ENCODE measurements at places on chromosomes 3 and 15.

DNA sequence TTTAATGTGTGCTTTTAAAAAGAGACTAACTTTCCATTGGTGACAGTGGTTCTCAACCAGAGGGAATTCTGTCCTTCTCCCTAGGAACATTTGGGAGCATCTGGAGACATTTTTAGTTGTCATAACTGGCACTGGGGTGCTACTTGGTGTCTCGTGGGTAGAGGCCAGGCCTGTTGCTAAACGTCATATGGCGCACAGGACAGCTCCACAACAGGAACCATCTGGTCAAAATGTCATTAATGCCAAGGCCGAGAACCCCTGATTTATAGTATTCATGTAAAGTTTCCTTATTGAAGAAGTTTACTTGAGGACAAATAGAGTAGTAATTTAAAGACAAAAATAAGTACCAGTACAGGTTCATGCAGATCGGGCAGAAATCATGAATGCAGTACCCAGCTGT is 164.2 kb downstream of the FEZF2 start:
- no peak for DNase-seq

DNA sequence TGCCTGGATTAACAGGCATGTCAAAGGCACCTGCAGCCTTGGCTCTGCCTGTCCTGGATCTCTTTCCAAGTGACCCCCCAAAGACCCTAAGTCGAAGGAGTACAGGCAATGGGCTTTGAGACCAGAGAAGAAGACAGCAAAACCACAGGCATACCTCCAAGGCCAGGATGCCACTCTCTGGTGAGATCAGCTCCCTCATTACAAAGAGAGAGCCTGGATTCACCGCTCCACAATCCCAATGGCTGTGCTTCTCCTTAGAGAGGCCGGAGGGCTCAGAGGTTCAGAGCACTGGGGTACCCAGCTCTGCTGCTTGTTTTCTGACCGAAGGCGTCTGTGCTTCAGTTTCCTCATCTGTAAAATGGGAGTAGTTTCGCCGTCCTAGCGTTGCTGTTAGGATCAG is 154.6 kb upstream of the MEF2A start:
- DNase-seq, result no peak

GRCh38 chr3:127665586-127665985 is 7.2 kb upstream of the ABTB1 start:
- no peak for DNase-seq

DNA sequence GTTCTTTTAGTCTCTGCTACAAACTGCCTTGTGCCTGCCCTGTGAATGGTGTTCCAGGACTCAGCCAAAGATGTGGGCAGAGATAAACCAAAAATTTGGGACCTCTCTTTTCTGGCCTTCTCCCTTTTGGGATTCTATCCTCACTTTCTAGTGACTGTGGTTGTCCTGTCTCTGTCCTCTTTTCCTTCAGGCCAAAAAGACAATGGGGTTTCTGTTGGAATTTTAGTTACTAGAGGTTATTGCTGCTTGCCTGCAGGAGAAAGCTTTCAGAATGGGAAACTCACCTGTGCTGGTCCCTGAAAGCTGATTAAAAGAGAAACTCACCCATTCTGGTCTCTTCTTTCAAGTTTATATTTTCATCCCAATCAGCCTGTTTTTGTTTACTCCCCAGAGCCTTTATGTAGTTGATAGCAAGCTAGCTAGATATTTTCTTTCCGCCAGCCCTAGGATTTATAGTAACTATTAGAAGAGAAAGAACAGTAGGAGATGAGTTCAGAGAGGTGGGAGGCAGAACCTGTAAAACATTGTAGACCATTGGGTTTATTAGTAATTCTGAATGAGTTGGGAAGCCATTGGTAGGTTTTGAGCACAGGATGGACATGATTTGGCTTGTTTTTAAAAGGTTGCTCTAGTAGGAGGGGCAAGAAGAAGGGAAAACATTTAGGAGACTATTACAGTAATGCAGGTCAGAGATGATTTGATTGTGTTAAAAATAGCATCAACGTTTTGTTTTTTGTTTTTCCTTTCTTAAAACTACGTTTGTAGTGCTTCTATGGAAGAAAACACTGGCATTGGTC is 138.9 kb downstream of the TCF12 start:
- DNase-seq, result no peak

GRCh38 chr3:127145266-127145665 is 47.7 kb upstream of the PRR23E start:
- DNase-seq, result no peak

DNA sequence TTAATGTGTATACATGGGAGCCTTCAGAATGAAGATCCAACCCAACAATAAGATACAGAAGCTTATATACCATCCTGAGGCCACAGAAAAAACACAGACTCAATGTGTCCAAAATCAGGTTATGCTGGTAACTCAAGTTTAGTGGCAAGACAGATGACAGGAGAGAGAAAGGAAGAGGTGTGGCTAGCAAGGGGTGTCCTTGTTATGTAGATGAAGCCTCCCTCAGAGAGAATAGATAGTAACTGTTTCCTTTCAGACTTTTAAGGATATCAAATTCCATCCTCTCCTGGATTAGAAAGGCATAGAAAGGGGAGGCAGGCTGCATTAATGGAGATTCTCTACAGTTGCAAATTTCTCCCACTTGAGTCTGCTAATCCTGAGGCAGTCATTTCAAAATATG is 447.4 kb downstream of the GABRB3 start:
- no peak for DNase-seq

DNA sequence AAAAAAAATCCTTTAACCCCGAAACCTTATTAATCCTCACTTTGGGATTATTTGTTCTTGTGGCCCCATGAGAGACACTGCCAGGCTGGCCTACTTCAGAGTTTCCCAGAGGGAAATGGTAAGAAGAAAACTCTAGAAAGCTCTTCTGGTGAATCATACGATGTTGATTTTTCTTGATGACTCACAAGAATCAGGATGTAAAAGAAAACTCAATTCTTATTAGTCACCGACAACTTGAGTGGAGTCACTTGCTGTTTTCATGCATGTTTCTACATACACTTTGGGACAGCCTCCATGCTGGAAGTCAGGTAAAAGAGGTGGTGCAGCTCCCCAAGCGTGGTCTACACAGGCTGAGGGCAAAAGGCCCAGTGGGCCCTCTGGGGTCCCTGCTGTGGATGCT is 42.8 kb downstream of the MYO5C start:
- no peak for DNase-seq

- DNase-seq, result no peak
Observed at GRCh38 chr15:55954862-55955605, 38.4 kb downstream of the NEDD4 start.

GRCh38 chr15:37149146-37149545 is 48.8 kb upstream of the MEIS2 start:
- DNase-seq, result no peak

DNA sequence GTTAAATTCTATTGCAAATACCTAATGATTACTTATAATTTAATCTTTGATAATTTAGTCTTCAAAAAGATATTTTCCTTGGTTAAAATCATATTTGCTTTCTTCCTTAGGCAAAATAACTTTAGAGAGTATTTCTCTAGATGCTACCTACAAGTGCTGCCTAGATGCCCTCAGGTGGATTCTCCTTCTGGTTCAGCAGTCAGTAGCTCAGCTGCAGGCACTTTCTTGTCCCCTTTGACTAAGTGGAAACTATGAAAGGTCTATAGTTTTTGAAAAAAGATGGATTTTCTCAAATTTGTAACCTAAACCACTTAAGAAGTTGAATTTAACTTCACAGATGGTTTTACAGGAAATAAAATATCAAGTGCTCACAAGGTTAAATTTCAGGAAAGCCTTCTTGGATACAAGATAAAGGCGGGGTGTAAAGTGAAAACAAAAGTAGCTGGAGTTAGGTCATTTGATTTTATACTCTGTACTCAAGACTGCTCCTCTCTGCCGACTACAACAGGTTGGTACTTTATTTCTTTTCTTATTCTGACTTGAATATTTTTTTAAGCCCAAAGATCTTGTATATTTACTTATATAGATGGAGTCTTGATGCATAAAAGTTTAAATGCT is at the start of gene ACKR4:
Gene ACKR4 (plus strand): TSS at position 455 of the 618 bp plus-strand sequence. CDS start 3,128 bp downstream, outside the sequence.
- DNase-seq, result no peak

GRCh38 chr3:185988080-185988815 is 50.4 kb upstream of the TRA2B start:
- no peak for DNase-seq

DNA sequence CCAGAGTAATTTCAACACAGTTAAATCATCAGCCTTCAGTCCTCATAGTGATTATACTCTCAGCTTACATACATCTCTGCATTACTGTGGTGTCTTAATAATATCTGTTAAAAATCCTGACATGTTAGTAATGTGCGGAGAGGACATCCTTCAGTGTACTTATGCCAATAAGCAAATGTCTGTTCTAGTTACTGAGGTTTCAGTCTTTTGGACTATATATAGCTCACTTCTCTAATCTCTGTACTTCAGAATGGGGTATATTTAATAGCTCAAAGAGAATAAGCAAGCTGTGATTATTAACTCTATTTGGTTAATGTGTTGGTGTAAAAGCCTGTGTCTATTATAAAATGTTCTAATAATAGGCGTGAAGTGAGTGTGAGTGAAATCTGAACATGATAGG is 28.9 kb upstream of the OSTN start:
- no peak for DNase-seq

- no peak for DNase-seq
Observed at GRCh38 chr3:108835101-108835500, 12.5 kb downstream of the TRAT1 start.

DNA sequence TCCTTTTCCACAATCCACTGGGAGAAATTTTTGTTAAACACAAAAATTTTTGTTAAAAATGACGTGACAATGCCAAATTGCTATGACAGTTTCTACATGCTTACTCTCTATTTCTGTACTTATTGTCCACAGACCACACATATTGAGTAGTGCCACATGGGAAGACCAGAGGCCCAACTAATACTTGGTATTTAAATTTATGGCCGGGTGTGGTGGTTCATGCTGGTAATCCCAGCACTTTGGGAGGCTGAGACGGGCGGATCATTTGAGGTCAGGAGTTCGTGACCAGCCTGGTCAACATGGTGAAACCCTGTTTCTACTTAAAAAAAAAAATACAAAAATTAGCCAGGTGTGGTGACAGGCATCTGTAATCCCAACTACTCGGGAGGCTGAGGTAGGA is 20.3 kb downstream of the ZBTB11 start:
- no peak for DNase-seq

GRCh38 chr15:83166218-83166617 is 41.4 kb downstream of the HDGFL3 start:
- no peak for DNase-seq

DNA sequence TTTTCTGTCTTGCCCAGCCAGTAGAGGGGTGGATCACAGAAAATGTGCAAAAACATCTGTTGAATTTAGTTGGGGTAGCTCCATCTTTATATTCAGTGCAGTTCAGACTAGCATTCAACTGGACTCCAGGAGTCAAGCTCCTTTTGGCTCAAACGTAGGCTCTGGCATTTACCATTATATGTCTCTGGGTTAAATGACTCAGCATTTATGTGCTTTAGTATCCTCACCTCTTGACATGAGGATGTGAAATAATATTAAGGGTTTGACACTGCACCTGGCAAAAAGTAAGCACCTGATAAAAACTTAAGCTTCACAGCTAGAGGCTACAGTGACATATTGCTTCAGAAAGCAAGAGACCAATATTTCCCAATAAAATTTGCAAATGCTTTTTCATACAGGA is 14.8 kb downstream of the PRC1 start:
- no peak for DNase-seq

DNA sequence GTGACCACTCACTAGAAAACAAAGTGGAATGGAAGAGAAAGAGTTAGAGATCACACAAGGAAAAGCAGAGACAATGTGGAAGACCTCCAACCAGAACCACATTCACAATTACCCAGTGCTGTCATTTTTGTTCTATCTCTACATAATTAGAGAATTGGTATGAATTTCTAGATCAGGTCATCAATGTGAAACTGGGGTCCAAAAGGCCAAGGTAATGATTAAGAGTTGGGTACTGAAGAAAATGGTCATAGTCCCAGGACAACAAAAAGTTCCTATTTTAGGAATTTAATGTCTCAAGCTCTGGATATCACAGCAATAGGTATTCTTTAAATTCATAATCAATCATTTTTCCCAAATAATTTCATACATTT is 84.7 kb upstream of the PPIB start:
- no peak for DNase-seq

GRCh38 chr3:108100906-108101660 is 10.3 kb upstream of the CD47 start:
- DNase-seq, result no peak

- no peak for DNase-seq
Observed at GRCh38 chr3:52442409-52443267, 2.3 kb downstream of the SEMA3G start.

DNA sequence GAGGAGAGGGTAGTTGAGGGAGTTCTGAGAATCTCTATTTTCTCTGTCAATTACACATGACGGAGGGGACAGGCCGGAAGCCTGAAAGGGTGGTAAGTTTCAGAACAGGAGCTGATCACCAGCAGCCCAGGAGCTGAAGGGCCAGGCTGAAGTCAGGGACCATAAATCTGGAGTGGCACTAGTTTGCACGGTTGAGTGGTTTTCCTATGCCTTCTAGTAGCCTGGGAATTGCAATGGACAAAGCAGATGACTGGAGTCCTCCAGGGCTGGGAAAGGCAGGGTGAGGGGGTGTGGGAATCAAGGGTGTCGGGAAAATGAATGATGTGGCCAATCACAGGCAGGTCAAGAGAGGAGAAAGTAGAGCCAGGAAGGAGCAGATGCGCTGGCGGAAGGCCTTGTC is 72.5 kb downstream of the MAGEF1 start:
- no peak for DNase-seq

- DNase-seq, result no peak
Observed at GRCh38 chr15:43463507-43463906, 29.4 kb downstream of the TP53BP1 start.

DNA sequence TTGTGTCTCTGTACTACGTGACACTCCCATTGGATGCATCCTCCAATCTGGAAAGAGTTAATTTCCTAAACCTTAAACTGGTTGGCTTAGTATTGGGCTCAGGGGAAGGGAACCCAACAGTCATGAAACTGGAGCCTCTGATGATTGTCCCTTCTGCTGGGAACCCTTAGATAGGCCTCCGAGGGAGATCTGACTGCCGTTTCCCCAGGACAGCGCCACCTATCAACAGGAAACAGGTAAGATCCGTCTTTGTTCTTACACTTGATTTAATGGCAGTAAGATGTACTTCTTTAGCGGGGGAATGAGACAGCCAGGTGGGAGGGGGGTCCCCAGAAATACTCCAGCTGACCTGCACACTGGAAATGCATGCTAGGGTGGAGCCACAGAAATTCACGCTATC is 1749.6 kb downstream of the SI start:
- DNase-seq, result no peak

DNA sequence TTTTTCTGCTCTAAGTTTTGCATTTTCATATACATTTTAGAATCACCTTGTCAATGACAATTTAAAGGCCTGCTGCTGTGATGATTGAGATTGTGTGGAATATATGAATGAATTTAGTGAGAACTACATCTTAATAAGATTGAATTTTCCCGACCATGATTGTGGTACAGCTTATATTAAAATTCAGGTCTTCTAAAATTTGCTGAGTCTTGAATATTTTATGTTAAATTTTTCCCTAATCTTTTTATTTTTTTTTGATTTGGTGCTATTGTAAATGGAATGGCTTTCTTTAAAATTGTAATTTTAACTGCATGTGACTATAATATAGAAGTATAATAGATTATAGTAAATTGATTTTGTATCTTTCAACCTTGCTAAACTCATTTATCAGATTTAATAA is 172.1 kb downstream of the IL1RAP start:
- no peak for DNase-seq

Measured in stimulated activated CD8-positive, alpha-beta memory T cell treated with anti-CD3 and anti-CD28 coated beads, Interleukin-7, amount 100 ng/mL, for 1 hour (primary cell).